ENCODE measurements at places on chromosomes 16 and 17.

- DNase-seq: no peak
Measured at GRCh38 chr17:83012868-83013778, 66.3 kb upstream of the METRNL start.

DNA sequence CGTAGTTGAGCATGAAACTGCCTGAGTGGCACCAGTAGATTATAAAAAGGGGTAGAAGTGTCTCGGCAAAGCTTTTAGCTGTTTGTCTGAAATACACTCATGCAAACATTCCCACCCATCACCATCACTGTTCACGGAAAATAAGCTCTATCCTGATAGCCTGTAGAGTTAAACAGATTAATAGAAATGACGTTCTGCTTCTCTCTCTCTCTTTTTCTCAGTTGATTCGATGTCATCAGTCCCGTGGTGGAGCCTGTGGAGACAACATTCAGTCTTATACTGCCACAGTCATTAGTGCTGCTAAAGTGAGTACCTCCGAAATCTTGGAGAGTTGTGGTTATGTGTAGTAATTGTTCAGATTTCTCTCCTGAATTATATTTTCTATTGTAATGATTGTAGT is 224.7 kb downstream of the BCAS3 start:
- no peak for DNase-seq

GRCh38 chr17:47695429-47696376 is 1.7 kb downstream of the TBKBP1 start:
- no peak for DNase-seq

DNA sequence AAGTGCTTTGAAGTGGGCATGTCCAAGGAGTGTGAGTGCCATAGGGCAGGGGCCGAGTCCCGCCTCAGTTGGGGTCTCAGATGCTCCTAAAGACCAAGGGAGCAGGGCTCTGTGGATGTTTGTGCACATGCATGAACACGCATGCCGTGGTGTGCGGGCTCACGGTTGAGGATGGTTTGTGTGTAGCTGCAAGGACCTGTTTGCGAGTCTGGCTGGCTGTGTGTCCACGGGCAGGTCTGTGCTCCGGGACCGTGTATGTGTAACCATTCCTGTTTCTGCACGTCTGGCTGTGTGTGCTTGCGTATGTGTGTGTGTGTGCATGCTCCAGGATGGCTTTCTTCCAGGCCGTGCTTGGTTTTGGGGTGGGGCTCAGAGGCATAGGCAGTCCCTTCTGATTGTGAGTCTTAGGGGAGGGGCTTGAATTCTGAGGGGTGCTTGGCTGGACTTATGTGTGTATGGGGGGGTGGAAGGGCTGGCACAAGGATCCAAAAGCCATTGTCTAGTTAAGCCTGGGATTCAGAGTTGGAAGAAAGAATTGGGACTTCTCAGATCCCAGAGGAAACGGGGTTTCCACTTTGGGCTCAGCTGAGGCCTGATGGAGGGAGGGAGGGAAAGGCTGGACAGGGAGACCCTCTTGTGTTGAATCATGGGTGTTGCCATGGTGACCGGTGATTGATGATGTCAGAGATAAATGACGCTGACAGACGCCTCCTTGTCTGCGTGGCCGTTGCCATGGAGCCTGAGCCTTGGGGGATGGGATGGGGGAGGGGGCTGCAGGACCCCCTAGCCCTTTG is 14.4 kb downstream of the GJD3 start:
- DNase-seq: no peak

GRCh38 chr17:37505333-37505732 is 15.6 kb downstream of the DUSP14 start:
- DNase-seq: no peak

DNA sequence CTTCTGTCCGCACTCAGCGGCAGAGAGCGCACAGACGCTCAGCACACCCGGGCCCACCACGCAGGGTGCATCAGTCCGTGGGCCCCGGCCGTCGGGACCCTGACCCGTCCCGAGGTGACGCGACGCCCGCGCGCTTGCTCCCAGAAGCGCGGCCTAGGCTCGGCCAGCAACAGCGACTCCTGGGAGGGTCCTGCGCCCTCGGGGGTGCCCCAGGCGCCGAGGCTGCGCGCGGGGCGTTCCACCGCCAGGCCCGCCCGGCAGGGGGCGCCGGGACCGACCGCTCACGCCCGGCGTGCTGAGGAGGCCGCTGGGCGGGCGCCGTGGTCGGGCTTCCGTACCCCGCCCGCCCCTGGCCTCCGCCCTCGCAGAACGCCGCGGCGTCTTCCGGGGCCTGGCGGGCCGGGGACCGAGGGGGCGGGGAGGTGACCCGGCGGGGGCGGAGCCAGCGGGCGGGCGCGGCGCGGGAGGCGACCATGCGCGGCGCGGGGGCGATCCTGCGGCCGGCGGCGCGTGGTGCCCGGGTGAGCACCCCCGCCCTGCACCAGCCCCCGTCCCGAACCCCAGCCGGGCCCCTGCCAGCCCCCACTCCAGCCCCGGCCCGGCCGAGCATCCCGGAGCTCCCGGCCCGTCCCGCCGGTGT is at the start of gene CISD3:
Gene CISD3, plus strand, starts transcription at position 456 of the 640 bp plus-strand sequence. Its CDS starts 18 bp downstream, at position 474.
- peak; percentile 70 for DNase-seq

- no peak for DNase-seq
Measured at GRCh38 chr17:55133583-55133982, 131.2 kb upstream of the HLF start.

GRCh38 chr17:63716426-63716825 is 16.5 kb upstream of the LIMD2 start:
- DNase-seq: no peak

- no peak for DNase-seq
Measured at GRCh38 chr16:320206-320605, 32.3 kb downstream of the AXIN1 start.

GRCh38 chr16:74466872-74467271 is 45.6 kb upstream of the CLEC18B start:
- no peak for DNase-seq

GRCh38 chr17:67712375-67712774 is 5.4 kb upstream of the NOL11 start:
- DNase-seq: no peak

GRCh38 chr16:77993111-77993985 is 29.0 kb upstream of the CLEC3A start:
- DNase-seq: no peak
